ENCODE measurements at places on chromosomes 1 and 21.

DNA sequence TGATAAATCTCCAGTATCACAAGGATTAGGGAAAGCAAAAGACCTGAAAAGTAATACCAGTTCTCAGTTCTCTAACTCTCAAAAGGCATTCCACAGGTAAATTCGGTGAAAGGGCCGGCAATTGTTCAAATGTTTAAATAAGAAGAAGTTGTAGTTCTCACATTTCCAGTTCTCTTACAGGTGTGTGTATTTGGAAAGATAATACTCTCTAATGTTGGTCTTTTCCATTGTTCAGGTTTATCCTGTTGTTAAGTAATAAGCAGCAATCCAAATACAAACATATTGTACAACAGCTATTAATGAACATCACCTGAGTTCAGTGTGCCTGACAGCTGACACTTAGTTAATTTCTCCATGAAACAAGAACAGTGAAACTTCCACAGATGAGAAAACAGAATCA lies 13.2 kb upstream of the PRKAB2 start:
- DNase-seq = no peak

DNA sequence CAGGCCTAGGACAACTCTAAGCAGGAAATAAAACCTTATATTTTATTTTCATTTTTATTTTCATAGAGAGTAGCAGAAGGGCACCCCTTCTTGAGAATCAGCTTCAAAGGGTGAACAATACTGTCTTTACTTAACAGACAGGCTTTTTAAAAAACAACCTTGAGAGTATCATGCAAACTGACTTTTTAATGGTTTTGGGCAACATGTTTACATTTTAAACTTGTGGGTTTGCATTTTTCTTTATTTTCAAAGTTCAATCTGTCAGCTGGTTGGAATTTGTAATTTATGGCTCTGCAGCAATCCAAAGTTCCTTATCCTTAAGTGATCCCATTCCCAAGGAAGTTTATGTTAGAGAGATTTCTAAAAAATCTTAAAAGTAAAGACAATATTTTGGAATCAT lies 392.3 kb upstream of the ADAMTS5 start:
- no peak for DNase-seq

DNA sequence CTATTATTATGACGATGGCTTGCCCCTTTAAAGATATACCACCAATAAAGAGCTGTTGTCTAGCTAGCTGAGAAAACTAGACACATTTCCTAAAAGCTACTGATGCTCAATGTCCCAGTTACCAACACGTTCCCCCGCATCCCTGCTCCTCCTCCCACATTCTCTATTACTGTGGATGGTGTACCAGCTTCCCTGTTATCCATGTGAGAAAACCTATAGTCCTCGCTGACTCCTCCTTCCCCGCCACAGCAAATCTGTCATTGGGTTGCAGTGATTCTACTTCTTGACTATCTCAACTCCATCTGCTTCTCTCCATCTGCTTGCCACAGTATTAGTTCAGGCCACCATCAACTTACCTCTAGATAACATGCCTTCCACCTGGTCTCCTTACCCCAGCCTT lies 337.5 kb downstream of the KCNH1 start:
- DNase-seq = no peak

DNA sequence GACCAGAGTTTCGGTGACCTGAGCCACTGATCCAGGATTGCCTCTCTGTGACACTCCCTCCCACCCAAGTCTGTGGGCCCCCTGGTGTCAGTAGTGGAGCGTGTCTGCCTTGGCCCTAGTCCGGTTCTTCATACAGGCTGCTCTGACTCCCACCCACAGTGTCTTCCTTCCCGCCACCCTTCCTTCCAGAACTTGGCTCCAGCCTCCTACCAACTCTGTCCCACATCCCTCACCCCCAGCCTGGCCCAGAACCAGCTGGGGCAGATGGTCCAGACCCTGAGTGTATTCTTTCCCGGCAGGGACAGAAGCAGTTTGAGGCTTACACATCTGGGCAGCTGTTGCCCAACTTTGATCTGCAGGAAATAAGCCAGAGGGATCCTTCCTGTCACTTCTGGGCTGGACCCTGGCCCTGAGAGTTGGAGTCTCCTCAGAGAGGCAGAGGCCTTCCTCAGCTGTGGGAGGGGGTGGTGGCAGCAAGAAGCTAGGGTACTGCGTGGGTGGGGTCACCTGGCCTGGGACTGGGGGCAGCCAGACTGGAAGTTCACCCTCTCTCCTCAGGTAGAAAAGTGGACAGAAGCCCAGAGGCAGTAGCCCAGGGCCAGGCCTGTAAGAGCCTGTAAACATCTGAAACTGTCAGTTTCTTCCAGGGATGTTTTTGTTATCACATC lies 43.1 kb upstream of the EPS8L3 start:
- DNase-seq = no peak

DNA sequence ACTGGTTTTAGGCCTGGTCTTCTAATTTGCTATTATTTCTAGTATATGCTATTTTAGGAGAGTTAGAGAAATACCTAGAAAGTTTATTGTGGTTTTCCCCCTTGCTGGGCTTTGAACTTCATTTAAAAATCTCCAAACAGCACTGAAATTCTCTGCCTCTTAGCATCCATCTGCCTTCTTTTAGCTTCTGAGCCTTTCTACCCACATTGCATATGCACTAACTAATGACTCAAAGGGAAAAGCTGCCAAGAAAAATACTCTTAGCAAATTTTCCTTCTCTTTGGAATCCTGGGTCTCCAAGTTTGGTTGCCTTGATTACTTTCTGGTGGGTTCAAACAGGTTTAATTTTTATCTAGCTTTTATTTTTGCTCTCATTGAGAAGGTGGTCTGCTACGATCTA lies 408.4 kb upstream of the PTBP2 start:
- no peak for DNase-seq

GRCh38 chr1:213844632-213845031 lies 143.1 kb upstream of the PROX1 start:
- no peak for DNase-seq

Data from NCI-H2107 (cell line).